Esophagus muscularis mucosa (tissue), 4 donors: ENCODE measurements at places on chromosomes 3 and 15. TPM values are rescaled to one million over a fixed set of nuclear protein-coding genes. Genes with fewer than 3 reads are reported as not detected.
A peak's percentile ranks its signal among the peaks of the same experiment; 100 is the strongest.

DNA sequence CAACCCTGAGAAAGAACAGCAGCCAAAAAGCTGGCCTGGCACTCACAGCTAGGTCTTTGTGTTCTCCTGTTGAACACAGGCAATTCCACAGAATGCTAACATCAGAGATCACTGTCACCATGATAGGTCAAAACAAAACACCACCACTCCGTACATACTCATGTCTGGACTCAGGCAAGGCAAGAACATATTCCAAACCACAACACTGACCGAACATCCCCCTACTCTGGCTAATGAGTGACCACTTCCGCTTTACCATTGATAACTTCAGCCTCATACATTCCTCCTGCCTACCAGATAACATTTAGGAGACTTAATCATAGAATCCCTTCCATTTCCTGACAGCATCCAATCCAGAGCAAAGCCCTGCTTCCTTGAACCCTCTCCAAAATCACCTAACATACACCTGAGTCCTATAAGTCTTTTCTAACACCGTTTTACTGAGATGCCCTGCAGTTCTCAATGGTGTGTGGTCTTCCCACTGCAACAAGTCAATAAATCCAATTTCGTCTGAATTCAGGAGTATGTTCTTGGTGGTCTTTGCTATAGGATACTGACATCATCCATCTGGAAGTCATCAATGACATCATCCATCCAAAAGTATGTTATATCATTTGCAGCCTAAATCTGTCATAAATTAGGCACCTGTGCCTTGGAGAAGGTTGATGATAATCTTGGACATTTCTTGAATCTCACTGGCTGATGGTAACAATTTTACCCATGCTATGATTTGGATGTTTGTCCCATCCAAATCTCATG is 23.7 kb downstream of the RIOX2 start:
- no peak for DNase-seq

COMMD2 gene
- 24.1 TPM for total RNA-seq

DNA sequence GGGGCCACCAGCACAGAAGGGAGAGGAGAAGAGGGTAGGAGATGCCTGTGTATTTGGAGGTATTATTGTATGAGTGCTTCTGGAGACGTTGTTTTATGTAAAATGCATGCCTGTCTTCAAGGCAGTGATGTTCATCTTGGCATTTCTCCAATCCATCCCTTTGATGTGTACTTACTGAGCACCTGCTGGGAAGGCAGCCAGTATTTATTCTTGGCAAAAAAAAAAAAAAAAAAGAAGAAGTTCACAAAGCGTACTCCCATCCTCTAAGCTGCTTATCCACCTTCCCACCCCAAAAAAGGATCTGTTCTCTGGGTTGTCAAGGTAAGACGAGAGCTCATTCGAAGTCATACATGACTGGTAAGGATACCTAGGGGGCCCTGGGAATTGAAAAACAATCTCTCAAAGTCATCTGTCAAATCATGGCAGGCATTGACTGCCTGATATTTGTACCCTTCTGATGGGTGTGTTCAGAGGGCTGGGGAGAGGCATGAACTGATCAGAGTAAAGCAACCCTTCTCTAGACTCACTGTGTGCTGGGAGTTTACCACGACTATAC is 30.0 kb upstream of the SLC6A1 start:
- DNase-seq = no peak

DNA sequence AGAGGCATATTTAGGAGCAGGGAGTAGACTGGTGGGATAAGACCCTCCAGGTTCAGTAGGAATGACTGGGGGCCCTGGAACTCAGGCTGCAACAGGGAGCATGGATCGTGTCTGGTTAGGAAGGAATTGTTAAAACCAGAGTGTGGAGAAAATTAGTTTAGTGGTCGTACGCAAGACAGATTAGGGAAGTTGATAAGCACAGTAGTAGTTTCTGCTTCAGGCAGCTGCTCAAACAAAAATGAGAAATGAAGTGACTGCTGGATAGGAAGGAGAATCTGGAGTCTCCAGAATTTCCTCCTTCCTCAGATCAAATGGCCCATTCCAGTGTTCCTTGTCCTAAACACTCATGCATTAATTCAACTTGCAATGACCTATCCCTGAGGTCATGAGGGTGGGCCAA is 11.2 kb downstream of the MYD88 start:
- DNase-seq = peak; percentile 78

- DNase-seq = no peak
These were observed 316.2 kb upstream of the UMPS start for GRCh38 chr3:124413989-124414598.

- DNase-seq = no peak
These were observed 184.9 kb downstream of the ATG7 start for GRCh38 chr3:11457135-11457534.

GPR62 gene
- 0.11 TPM for total RNA-seq

ITPKA gene
- 0.97 TPM for total RNA-seq

DNA sequence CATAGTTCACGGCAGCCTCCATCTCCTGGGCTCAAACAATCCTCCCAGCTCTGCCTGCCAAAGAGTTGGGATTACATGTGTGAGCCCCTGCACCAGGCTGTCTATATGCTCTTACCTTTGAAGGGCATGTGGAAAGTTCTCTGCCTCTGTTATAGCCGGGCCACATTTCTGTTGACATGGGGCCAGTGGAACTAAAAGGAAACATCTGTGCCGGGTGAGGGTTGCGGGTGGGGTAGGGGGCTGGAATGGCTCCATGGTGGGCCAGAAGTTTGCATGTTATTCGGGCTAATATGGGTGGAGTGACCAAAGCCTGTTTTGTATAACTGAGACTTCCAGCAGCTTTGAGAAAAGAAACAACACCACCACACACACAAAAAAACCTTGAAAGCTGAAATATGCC is 8.3 kb upstream of the CLEC3B start:
- DNase-seq = no peak

DNA sequence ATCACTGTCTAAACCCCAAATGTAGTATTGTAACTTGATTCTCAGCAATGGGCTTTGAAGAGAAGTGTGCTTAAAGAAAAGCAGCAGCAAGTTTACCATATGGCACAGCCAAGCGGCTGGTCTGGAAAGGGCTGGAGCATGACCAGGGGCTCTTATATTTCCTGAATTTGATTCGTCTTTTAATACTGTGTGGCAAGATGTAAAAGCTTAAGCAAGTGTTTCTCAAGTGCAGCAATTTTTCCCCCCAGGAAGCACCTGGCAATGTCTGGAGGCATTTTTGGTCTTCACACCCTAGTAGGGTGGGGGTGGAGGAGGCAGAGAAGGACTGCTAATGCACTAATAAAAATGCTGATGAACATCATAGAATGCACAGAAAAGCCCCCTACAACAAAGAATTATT is 397.9 kb downstream of the NTRK3 start:
- DNase-seq = peak; percentile 53

DNA sequence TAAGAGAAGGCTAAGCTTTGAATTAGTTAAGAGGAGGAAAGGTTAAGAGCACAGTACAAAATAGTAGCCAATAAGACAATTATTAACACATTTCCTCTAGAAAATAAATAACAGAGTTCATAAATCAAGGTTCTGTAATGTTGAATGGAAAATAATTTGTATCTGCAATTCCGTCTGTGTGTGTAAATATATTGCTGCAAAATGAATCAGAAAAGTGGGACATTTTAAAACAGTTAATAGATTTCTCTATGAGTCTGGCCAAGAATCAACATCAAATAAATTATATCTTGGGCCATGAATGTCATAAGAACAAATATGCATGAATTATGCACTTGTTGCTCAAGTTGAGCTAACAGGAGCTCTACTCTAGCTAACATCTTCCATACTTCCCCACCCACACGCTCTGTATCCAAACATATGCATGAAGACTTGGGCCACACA is 14.2 kb upstream of the SUCNR1 start:
- no peak for DNase-seq

TEX55 gene
- not detected for total RNA-seq

DNA sequence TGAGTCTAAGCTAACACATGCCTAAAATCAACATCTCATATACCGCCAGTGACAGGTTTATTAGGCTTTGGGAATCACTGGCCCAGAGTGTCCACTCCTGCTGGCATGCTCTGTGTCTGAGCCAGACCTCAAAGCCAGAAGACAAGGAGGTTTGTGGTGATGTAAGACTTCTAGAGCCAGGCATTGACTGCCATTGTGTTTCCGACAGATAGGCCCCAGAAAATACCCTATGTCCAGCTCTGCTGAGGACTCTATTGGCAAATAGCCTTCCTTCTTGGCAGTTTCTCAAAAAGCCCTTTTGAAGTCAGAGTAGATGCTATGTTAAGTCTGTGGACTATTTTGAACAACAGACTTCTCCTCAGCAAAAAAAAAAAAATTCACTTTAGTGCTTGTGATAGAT is 181.9 kb upstream of the UBE2E1 start:
- DNase-seq = no peak

DNA sequence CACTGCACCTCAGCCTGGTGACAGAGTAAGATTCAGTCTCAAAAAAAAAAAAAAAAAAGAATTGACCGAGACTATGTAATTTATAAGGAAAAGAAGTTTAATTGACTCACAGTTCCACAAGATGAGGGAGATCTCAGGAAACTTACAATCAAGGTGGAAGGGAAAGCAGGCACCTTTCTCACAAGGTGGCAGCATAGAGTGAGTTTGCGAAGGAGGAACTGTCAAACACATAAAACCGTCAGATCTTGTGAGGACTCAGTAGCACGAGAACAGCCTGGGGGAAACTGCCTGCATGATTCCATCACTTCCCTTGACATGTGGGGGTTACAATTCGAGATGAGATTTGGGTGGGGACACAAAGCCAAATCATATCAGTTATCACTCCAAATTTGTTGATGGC is 380.9 kb downstream of the EDEM1 start:
- no peak for DNase-seq

DNA sequence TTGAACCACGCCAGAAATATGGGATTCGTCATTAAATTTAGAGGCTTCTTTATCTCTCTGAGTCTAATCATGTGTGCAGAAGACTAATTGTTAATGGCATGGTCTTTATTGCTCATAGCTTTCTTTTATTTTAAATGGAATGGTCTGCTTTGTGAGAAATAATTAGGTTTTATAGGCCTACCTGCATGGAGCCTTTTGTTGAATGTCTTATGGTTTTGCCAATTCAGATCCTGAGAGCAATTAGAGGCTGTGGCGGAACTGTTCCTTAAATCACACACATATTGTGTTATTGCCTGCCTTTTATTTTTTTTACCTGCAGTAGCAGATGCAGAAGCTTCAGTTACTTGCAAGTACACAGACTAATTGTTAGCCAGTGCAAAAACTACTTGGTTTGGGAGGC is 306.2 kb downstream of the NLGN1 start:
- no peak for DNase-seq

DNA sequence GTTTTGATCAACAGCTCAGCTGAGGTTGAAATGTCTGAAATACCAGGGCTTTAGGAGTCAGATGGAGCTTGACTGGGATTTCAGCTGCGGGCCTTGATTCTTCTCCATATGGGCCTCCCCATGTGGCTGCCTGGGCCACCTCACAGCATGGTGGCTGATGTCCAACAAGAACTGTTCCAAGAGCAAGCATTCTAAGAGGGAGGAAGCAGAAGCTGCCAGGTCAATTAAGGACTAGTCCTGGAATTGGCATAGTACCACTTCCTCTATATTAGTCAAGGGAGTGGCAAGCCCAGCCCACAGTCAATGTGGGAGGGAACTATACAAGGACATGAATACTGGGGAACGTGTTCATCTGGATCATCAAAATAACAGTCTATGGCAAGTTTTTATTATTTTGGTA is 181.7 kb upstream of the ANKRD28 start:
- peak; percentile 74 for DNase-seq

TRAT1 gene
- total RNA-seq = 0.26 TPM

DNA sequence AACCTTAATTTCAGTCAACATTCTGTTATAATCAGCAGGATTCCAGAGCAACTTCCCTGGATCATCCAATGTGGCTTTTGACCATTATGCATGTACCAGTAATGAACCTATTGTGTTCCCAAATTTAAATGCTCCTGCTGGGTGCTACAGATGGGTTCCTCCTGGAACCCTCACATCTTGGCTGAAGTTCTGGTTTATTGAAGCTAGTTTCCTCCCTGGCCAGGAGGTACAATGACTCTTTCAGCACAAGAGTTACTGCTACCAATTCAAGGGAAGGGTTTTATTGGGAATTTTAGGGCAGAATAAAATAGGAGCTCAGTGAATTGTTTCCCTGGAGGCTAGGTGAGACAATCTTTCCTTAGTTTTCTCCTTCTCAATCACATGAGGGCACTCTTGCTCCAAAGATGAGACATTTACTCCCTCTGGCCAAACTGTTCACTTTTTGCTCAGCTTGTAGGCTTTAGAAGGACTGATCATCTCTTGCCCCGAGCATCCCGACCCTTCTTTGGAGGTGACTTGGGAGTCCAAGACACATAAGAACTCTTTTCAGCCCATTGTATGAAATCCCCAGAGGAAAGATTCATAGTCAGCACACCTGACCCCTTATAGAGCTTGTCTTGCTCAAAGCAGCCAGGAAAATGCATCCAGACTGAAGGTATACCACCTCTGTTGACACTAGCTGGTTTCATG is 8.8 kb upstream of the NPHP3 start:
- no peak for DNase-seq

- no peak for DNase-seq
These were observed at the start of gene CPEB1 for GRCh38 chr15:82647045-82647834. TSS of gene CPEB1 (minus strand) at chr15:82647363. CDS start at chr15:82628459, 18,904 bp downstream.

- no peak for DNase-seq
These were observed 21.9 kb upstream of the ATP8B4 start for GRCh38 chr15:50140983-50141382.

- DNase-seq = no peak
These were observed 321.8 kb downstream of the FEZF2 start for GRCh38 chr3:62051506-62051905.

PRTG gene
- total RNA-seq = 1.7 TPM

- DNase-seq = no peak
These were observed 766 bp upstream of the EMC4 start for GRCh38 chr15:34223904-34224596.

WDR72 gene
- not detected for total RNA-seq

- DNase-seq = peak; percentile 93
These were observed 70.4 kb downstream of the HES1 start for GRCh38 chr3:194206320-194206719.

- no peak for DNase-seq
These were observed 2.3 kb upstream of the HAPLN3 start for GRCh38 chr15:88897456-88898194.

- no peak for DNase-seq
These were observed 822.0 kb downstream of the CADM2 start for GRCh38 chr3:85780806-85781205.

- no peak for DNase-seq
These were observed 8.5 kb downstream of the CRBN start for GRCh38 chr3:3170998-3171397.
